ENCODE measurements at places on chromosomes 3 and 15.

- DNase-seq: no peak
Measured at GRCh38 chr3:139519998-139520737, 19.4 kb downstream of the RBP1 start.

- no peak for DNase-seq
Measured at GRCh38 chr3:170372190-170372879, 14.8 kb downstream of the SKIL start.

DNA sequence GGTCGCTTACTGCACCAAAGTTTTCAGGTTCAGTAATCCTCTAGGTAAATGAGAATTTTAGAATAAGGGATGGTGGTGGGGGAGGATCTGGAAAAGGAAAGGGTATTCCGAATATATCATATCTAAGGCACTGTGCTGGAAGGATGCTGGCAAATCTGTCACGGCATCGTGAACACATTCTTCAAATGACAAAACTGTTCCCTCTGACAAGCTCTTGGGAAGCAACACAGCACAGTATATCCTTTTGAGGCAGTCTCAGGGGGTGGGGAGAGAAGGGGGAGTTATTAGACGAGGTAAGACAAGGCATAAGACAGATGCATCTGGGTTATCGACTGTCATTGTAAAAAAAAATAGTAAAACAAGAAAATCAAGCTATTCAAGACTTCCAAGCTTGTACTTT is 289.6 kb upstream of the LRRN1 start:
- DNase-seq: no peak

- no peak for DNase-seq
Measured at GRCh38 chr3:5275529-5275928, 88.0 kb downstream of the EDEM1 start.

DNA sequence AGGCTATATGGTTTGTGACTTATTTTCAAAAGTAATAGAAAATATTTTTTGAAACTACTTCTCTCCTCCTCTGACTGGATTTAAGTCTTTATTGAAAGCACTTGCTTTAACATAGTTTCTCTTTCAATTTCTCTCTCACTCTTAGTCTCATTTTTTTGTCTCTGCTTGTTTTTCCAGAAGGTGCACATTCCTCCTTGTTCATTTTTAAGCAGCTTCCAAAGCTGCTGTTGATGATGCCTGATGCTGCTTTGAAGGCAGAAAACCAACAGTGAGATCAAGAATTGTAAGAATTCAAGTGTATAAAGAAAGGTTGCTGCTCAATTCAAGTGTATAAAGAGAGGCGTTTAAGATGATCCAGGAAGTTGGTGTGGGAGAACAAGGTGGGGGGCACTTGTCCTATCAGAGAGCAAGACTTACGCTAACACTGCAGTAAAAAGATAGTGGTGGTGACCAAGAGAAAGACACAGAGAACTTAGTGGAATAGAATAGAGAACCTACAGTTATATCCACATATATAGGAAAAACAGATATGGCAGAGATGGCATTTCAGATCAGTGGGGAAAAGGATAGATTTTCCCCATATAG is 12.1 kb downstream of the NR2C2 start:
- DNase-seq: no peak

GRCh38 chr15:89127054-89127702 is 38.9 kb downstream of the ABHD2 start:
- DNase-seq: no peak

GRCh38 chr3:75938921-75939320 is 153.6 kb upstream of the ZNF717 start:
- no peak for DNase-seq

DNA sequence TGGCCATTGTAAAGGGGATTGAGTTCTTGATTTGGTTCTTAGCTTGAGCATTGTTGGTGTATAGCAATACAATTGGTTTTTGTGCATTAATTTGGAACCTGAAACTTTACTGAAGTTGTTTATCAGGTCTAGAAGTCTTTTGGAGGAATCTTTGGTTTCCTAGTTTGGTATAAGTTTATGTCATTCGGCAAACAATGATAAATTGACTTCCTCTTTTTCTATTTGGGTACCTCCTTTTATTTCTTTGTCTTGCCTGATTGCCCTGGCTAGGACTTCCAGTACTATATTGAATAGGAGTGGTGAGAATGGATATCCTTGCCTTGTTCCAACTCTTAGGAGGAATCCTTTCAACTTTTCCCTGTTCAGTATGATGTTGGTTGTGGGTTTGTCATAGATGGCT is 32.1 kb downstream of the SPESP1 start:
- no peak for DNase-seq

DNA sequence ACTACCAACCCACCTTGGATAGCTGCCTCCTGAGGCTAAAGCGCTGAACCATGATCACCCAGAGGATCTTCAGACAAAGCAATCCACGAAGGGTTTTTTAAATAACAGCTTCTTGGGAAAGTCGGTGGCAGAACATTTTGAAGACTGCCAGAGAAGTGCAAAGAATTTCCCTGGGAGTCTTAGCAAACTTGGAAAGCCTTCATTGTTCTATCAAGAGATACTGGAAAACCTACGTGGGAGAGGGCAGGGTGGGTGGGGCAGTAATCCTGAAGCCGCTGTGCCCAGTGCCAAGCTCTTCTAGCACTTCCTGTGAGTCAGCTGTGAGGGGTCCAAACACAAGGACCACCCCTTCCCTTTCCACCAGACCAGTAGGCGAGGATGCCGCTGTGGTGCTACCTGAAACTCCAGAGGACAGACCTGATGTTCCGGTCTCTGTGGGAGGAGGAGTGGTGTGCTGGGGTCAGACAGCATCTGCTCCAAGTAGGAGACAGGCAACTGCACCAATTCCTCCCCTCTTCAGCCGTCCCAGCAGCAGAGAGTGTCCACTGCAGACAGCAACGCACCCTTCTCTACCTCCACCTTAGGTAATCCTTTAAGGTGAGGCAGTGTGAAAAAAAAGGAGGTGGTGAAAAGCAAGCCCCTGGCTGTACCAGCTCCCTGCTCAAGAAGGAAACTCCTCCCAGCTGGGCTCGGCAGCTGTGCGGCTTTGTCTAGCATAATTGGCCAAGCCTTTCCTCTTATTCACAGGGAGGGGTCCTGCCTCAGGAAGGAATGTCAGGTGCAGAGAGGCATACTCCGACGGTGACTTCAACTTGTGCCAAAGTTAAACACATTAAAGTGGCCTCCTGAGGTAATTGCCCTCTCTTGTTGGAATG is 99.0 kb downstream of the TMCC1 start:
- no peak for DNase-seq

- no peak for DNase-seq
Measured at GRCh38 chr3:144433006-144433405, 461.4 kb downstream of the DIPK2A start.

DNA sequence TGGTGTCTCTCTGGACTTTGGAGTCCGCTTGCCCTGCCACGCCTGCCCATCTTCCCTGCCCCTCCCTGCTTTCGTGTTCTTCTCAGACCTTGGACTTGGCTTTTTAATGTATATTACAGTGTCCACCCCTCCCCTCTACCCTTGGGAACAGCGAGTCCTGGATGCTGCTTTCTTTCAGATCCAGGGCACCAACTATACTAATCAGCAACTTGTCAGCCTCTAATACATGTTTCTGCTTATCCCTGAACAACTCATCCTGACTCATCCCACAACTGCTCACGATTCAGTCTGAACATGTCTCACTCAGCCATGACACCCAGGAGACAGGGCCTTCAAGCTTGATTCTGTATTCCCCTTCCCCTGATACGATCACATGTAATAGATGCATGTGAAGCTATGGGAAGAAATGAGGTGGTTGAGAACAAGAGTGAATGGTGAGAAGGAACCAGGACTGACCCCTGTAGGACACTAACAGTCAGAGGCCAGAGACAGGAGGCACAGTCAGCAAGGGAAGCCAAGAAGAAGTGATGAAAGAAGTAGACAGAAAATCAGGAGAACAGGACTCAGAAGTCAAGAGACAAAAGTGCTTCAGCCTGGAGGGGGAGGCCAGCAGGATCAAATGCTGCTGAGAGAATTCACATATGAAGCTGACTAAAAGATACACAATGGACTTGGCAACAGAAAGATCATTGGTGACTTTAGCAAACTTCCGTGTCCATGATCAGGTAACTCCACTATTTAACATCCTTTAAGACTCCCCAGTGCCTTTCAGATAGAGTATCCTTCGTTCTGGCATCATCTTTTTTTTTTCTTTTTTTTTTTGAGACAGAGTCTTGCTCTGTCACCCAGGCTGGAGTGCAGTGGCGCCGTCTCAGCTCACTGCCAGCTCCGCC is 35.4 kb downstream of the BCL2L10 start:
- DNase-seq: no peak

DNA sequence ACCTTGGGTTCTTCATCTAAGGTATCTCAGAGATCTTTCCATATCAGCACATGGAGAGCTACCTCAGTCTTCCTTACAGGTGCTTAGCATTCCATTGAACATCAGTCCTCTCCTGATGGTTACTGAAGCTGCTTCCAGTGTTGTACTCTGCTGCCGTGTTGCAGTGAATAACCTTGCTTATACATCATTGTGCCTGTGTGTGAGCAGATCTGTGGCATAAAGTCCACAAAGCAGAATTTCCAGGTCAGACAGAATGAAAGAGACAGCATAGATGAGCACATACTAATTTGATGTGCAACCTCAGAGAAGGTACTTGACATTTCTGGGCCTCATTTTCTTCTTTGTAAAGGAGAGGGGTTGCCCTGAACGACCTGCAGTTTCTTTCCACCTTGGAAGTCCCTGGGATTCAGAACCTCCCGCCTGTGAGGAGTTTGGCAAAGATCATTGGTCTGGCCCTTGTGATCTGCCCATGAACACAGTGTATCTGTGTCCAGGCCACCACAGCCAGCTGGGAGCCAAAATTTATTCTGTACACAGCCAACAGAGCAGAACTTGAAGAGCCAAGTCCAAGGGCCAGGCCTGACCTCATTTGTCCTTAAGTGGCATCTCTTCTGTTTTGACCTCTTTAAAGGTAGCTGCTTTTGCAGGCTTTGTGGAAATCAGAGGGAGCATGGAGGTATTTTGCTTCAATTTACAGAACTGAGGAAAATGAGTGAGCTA is 57.2 kb upstream of the SLC7A14 start:
- no peak for DNase-seq

GRCh38 chr3:14509796-14510100 is 30.4 kb downstream of the GRIP2 start:
- DNase-seq: no peak

- DNase-seq: no peak
Measured at GRCh38 chr3:138899351-138899991, 47.5 kb downstream of the FOXL2 start.

DNA sequence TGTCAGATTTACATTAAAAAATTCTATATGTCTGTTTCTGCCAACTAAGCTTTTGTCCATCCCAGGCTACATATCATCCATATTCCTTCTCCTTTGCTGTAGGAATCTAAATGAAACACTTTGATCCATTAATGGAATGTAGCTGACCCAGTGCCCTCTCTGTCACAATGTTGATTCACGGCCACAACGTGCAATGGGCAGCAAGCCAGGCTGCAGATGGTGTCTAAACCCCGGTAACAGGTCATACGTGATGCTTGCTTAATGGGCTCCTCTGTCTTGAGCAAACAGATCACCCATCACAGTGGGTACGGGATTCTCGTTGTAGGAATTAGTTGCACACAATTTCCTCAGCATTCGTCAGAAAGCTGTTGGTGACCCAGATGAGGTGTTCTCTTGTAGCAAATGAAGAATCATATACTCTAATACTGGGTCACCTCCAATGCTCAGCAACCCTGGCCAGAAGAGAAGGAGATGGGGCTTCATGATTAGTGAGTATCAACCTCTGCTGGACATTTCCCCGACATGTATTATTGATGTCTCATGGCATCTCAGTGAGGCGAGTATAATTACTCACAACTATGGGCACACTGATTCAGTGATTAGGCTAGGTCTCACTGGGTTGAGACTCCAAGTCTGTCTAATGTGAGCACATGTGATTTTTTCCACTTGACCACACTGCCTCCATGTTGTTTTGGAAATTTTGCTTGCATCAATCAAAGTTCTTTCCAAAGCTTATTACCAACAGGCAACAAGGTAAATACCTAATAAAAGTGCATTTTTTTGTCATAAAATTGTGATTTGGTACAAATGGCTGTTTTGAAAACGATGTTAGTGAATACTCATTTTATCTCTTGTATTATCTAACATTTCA is 12.9 kb upstream of the DCBLD2 start:
- no peak for DNase-seq

GRCh38 chr3:170889132-170889531 is 19.1 kb upstream of the RPL22L1 start:
- DNase-seq: no peak

DNA sequence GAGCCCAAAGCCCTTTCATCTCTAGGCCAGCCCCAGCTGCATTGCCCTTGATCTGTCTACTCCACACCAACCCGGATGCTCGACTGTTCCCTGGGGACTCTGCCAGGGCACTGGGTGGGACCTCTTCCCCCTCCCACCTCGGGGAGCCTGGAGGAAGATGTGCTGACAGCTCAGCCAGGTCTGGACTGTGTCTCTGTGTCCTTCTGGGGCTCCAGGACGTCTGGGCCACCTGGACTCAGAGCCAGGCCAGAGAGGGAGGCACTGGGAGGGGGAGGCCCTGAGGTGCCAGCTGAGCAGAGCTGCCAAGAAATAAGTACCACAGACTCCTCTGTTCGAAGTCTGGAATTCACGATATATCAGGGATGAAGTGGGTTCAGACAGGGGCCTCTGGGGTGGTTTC is 5.8 kb upstream of the HCN4 start:
- DNase-seq: no peak

DNA sequence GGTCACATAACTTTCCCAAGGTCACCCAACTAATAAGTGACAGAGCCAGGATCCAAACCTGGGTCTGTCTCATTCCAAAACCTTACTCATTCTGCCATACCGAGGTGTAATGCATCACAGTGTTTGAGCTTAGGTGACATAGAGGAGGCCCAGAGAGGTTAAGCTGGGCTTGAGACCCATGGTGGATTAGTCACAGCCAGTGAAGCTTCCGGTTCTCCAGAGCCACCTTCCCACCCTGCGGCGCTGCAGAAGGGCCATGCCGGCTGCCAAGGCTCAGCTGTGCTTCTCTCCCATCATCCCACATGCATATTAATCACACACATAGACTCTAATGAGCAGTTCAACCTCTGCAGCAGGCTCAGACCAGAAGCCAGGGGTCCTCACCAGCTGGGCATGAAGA is 42.2 kb downstream of the SPSB4 start:
- no peak for DNase-seq

Data from activated CD8-positive, alpha-beta memory T cell treated with anti-CD3 and anti-CD28 coated beads for 4 hours (primary cell).